ENCODE measurements at places on chromosomes 7 and 10. TPM values are rescaled to one million over a fixed set of nuclear protein-coding genes. Genes with fewer than 3 reads are reported as not detected.

ATG9B gene
- 1.1 TPM for polyA plus RNA-seq

SDK1 gene
- polyA plus RNA-seq = 1.3 TPM

IFIT1B gene
- polyA plus RNA-seq = not detected

LIMK1 gene
- 48.0 TPM for polyA plus RNA-seq

GDF2 gene
- polyA plus RNA-seq = not detected

IFIT1 gene
- 4.5 TPM for polyA plus RNA-seq

PNLIPRP1 gene
- not detected for polyA plus RNA-seq

VWDE gene
- polyA plus RNA-seq = 0.05 TPM
